ENCODE measurements at places on chromosomes 6 and 20.

DNA sequence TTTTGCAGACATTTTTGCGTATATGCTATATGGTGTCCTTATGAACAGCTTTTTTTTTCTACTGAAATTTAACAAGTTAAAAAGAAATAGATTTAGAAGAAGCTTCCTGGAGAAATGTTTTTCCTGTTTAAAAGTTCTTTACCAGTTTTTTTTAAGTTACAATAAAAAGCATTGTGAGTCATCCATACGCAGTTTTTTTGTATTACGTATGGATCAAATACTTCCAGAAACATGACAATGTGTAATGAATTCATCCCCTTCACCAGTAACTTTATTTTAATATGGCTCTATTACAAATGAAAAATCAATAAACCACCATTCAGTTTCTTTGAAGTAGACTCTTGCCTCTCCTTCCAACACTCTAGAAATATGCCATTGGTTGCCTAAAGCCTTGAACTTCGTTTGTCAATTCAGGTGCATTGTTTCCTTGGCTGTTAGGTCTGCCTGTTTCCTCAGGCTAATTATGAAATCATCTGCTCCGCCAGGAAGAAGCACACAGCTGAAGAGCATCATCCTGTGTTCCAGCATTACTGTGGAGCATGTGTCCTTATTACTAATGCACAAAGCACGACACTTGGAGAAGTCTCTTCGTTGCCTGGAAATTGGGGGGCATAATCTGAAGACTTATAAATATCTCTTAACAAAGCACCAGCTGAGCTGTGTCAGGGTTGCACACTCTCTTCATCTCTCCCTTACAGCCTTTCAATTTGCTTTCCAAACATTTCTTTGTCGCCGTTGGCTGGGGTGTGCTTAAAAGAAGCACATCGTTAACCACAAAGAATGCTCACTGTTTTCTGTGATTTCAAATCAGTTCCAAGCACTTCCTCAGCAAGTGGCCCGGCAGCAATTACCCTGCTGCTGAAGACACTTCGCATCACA lies 9.6 kb downstream of the MOXD1 start:
- peaks cover 14% of the 10 kb centered on the region for H3K4me1 ChIP-seq
- DNase-seq: no peak
- no peaks in the 10 kb centered on the region for H3K27me3 ChIP-seq
- H3K36me3 ChIP-seq: peaks cover 39% of the 10 kb centered on the region
- no peak overlapping the region for H3K4me3 ChIP-seq

DNA sequence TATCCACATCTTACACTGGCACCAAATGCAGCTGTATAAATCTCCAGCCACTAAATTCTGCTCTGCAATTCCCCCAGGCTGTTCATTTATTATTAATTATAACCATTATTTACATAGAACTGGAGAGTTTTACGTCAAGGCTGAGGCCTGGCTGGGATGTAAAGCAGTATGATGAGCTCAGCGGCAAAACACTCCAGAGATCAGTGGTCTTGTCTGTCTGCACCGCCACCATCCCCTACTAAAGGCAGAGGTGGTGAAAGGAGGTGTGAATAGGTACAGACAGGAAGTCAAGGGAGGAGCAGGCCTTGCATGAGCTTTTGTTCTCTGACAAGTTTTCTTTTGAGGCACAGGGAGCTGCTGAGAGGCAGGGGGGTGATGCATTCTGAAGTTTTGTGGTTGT lies 159.9 kb upstream of the PCSK2 start:
- H3K27ac ChIP-seq: no peak overlapping the region
- H3K4me3 ChIP-seq: no peak overlapping the region
- no peaks in the 10 kb centered on the region for H3K36me3 ChIP-seq

- peak overlapping the region; percentile 93 for H3K27ac ChIP-seq
- H3K4me3 ChIP-seq: peak overlapping the region; percentile 90
- peaks cover 4% of the 10 kb centered on the region for H3K36me3 ChIP-seq
These were observed 1.3 kb downstream of the SRF start for GRCh38 chr6:43172104-43173007.

DNA sequence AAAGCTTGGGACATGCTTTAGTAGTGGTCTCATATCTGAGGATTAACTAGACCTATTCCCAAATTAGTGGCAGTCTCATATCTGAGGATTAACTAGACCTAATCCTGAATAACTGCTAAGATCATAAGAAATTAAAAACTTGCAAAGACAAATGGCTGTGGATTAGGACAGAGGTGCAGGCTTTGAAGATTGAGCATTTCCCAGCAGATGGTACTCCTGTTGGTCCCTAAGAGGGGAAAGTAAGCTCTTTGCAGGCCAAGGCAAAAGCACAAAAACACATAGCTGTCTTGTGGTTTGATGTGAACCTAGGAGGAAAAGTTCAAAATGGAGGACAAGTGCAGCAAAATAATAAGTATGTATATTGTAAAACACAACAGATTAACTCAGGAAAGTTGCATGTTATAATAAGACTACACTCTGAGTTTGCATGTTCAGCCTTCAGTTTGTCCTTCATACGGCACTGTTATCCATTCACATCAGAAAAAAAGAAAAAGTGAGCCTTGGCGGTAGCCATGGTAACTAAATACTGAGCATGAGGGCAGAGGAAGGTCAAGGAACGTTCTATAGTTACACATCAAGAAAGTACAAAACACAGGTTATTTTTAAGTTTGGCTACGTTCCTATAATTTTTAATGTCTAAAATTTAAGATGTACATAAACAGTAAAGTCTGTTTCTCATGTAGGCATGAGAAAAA lies 62.8 kb downstream of the FILIP1 start:
- H3K27me3 ChIP-seq: no peaks in the 10 kb centered on the region
- peaks cover 51% of the 10 kb centered on the region for H3K4me1 ChIP-seq
- peaks cover 5% of the 10 kb centered on the region for H3K36me3 ChIP-seq
- H3K27ac ChIP-seq: peak overlapping the region; percentile 95
- no peak for DNase-seq
- H3K4me3 ChIP-seq: no peak overlapping the region

- H3K36me3 ChIP-seq: no peaks in the 10 kb centered on the region
- no peak overlapping the region for H3K4me3 ChIP-seq
- no peak for DNase-seq
- H3K27me3 ChIP-seq: no peaks in the 10 kb centered on the region
These were observed 32.3 kb upstream of the LGSN start for GRCh38 chr6:63352069-63352543.

DNA sequence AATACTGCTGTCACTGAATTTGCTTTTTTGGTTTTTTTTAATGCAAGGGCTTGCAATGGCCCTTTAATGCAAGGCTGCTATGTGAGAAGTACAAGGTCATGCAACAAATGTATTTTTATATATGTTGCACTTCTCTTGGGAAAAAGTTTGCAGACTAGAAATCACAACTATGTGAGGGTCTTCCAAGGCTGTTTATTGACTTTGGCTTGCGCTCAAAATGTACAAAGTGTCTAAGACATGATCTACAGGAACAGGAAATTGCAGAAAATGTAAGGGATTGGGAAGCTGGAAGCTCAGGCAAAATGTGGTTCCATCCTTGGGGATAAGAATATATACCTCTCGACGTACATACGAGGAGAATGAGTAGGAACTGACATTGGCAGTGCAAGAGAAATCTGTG lies 92.2 kb upstream of the F13A1 start:
- no peaks in the 10 kb centered on the region for H3K36me3 ChIP-seq
- no peak for DNase-seq
- no peak overlapping the region for H3K27ac ChIP-seq
- H3K4me1 ChIP-seq: no peaks in the 10 kb centered on the region
- H3K4me3 ChIP-seq: no peak overlapping the region

- peaks cover 10% of the 10 kb centered on the region for H3K27me3 ChIP-seq
- H3K27ac ChIP-seq: no peak overlapping the region
- no peak overlapping the region for H3K4me3 ChIP-seq
- no peaks in the 10 kb centered on the region for H3K4me1 ChIP-seq
- no peak for DNase-seq
These were observed 19.5 kb upstream of the RALGAPA2 start for GRCh38 chr20:20731945-20732296.

GRCh38 chr6:8900056-8900455 lies 464.7 kb upstream of the SLC35B3 start:
- H3K4me3 ChIP-seq: no peak overlapping the region
- H3K27ac ChIP-seq: no peak overlapping the region
- H3K4me1 ChIP-seq: peaks cover 3% of the 10 kb centered on the region

GRCh38 chr20:63734111-63734945 lies 2.1 kb upstream of the LIME1 start:
- no peak overlapping the region for H3K4me3 ChIP-seq
- no peak overlapping the region for H3K27ac ChIP-seq
- peaks cover 7% of the 10 kb centered on the region for H3K27me3 ChIP-seq
- no peaks in the 10 kb centered on the region for H3K4me1 ChIP-seq

- DNase-seq: no peak
- no peak overlapping the region for H3K4me3 ChIP-seq
- H3K27me3 ChIP-seq: peaks cover 5% of the 10 kb centered on the region
- H3K27ac ChIP-seq: no peak overlapping the region
These were observed 316.1 kb upstream of the PRDM1 start for GRCh38 chr6:105769987-105770386.

DNA sequence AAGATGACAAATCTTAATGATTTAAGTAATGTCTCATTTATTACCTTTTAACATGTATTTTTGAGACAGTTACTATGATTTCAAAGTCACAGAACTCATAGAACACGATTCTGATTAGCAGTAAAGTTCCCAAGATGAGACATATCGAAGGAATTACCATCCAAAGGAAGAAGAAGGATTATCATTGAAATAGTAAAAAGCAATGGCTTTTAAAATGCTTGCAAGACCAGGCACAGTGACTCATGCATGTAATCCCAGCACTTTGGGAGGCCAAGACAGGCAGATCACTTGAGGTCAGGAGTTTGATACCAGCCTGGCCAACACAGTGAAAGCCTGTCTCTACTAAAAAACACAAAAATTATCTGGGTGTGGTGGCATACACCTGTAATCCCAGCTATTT lies 219.2 kb downstream of the KHDC1L start:
- no peaks in the 10 kb centered on the region for H3K4me1 ChIP-seq
- H3K4me3 ChIP-seq: no peak overlapping the region
- no peaks in the 10 kb centered on the region for H3K27me3 ChIP-seq
- no peak overlapping the region for H3K27ac ChIP-seq

DNA sequence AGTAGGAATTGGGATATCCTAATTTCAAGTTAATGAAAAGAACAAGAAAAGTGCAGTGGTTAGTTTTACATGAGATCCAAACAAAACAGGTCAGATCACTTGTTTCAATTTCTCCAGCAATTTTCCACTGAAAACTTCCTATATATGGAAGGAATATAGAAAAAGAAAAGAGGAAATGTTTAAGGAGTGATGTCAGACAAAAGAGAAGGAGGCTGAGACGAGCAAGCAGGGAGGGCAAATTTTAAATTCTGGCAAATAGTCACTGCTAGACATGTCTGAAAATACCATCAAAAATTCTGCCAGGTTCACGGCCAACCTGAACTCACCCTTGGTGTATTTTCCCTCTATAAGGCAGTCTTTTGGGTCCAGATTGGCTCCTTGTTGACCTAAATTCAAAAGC lies 9.5 kb upstream of the NUP153 start:
- H3K27ac ChIP-seq: no peak overlapping the region
- no peak overlapping the region for H3K4me3 ChIP-seq
- H3K27me3 ChIP-seq: no peaks in the 10 kb centered on the region
- peaks cover 3% of the 10 kb centered on the region for H3K4me1 ChIP-seq
- no peak for DNase-seq
- no peaks in the 10 kb centered on the region for H3K36me3 ChIP-seq

DNA sequence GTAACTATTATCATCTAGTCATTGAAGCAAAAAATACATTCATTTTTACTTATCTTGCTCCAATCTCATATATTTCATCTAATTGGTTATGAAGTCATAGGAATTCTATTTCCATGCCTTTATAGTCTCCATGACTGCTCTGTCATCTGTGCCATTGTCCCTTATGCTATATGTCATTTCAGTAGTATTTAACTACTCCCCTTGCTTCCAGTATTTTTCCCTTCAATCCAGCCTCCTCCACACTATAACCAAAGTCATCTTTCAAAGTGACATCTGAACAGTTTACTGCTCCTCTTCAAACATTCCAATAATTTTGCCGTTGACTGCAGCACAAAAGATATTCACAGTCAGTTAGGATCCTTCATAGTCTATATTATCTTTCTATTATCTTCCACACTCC lies 216.6 kb upstream of the HS3ST5 start:
- peaks cover 7% of the 10 kb centered on the region for H3K4me1 ChIP-seq
- peak overlapping the region; percentile 2 for H3K27ac ChIP-seq
- H3K36me3 ChIP-seq: no peaks in the 10 kb centered on the region
- DNase-seq: no peak

- no peaks in the 10 kb centered on the region for H3K36me3 ChIP-seq
- H3K27ac ChIP-seq: no peak overlapping the region
- H3K27me3 ChIP-seq: no peaks in the 10 kb centered on the region
- DNase-seq: no peak
- no peak overlapping the region for H3K4me3 ChIP-seq
- peaks cover 19% of the 10 kb centered on the region for H3K4me1 ChIP-seq
These were observed 53.2 kb downstream of the EIF2S2 start for GRCh38 chr20:34058831-34059230.

DNA sequence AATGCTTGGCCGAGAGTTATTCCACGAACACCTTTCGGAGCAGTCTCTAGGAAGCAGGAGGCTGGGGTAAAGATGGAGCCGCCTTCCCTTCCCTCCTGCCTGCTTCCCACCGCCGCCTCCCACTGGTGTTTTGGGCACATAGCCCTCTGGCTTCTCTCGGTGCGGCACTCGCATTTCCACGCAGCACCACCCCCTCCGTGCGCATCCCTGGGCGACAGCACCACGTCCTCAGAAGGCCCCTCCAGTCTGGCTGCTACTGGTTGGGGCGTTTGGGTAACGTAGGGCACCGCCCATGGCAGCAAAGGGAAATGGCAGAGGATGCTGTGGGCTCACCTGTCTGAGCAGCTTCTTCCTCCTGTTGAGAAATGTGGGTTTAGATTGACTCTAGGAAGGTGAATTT lies 2.4 kb downstream of the COL20A1 start:
- DNase-seq: no peak
- no peak overlapping the region for H3K27ac ChIP-seq
- peaks cover 32% of the 10 kb centered on the region for H3K27me3 ChIP-seq
- H3K4me3 ChIP-seq: no peak overlapping the region

GRCh38 chr6:93371756-93372155 lies 47.6 kb downstream of the EPHA7 start:
- no peak overlapping the region for H3K27ac ChIP-seq
- DNase-seq: no peak
- no peak overlapping the region for H3K4me3 ChIP-seq
- H3K27me3 ChIP-seq: no peaks in the 10 kb centered on the region
- no peaks in the 10 kb centered on the region for H3K4me1 ChIP-seq

DNA sequence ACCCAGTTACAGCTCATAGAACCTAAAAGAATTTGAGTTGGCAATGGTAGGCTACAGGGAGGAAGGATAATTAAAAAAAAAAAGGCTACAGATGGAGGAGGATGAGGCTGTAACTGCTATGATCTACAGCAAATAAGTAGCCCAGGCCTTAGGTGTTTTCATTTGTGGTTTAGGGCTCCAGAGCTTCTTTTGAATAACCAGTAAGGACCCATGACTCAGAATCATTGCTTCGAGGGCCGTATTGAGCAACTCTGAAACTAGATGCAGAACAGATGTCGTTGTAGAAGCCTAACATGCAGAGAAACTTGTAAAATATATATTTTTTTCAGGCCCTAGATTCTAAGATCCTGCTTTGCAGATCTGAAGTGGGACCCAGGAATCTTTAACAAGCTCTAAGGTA lies 19.0 kb upstream of the ASIP start:
- no peak overlapping the region for H3K4me3 ChIP-seq
- no peak overlapping the region for H3K27ac ChIP-seq
- no peak for DNase-seq
- H3K4me1 ChIP-seq: no peaks in the 10 kb centered on the region
- H3K36me3 ChIP-seq: no peaks in the 10 kb centered on the region
- H3K27me3 ChIP-seq: no peaks in the 10 kb centered on the region
